HFFc6 (cell line): ENCODE measurements at places on chromosomes 3 and 15.

GRCh38 chr3:156291272-156292123, 171.1 kb downstream of the KCNAB1 start:
- H3K4me1 ChIP-seq, result no peaks in the 10 kb centered on the region
- H3K27ac ChIP-seq, result no peak overlapping the region
- H3K4me3 ChIP-seq, result no peak overlapping the region

DNA sequence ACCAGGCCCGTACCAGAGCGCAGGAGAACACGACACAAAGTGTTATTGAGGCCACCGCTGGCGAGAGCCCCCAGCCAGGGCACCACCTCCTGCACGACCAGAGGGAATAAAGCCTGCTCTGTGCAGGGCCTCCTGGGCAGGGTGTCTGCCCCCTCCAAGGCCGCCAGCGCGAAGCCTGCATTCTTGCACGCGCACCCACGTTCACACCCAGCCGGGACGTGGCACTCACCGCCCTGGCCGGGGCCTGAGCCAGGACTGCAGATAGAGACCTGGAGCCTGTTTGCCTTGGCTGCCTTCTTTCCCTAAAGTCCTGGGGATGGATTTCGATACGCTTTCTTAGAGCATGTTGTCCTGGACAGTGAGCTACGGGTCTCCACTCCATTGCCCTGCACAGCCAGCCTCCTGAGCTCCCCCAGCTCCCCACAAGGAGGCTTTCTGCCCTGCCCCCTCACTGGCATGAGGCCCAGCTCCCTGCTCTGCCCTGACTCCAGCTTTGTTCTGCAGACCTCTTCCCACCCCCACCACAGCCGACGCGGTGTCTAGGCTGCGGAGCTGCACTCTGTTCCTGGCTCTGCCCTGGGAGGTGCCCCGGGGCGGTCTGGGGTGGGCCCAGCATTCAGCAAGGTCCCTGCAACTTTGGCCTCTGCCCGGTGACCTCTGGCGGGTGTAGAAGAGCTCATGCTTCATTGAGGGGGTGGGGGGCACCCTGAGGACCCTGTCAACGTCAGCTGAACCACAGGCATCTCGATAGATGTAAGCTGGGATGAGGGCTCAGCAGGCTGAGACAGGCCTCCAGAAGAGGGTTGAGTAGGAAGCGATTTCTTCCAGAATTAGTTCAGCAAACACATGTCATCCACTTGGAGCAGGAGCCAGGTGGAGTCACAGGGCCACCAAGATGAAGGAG, 145.0 kb downstream of the LRRK1 start:
- DNase-seq, result no peak
- H3K36me3 ChIP-seq, result peaks cover 10% of the 10 kb centered on the region
- no peak overlapping the region for H3K27ac ChIP-seq
- no peak overlapping the region for H3K4me3 ChIP-seq
- no peaks in the 10 kb centered on the region; the same call in 1 of the 2 replicates for H3K27me3 ChIP-seq

DNA sequence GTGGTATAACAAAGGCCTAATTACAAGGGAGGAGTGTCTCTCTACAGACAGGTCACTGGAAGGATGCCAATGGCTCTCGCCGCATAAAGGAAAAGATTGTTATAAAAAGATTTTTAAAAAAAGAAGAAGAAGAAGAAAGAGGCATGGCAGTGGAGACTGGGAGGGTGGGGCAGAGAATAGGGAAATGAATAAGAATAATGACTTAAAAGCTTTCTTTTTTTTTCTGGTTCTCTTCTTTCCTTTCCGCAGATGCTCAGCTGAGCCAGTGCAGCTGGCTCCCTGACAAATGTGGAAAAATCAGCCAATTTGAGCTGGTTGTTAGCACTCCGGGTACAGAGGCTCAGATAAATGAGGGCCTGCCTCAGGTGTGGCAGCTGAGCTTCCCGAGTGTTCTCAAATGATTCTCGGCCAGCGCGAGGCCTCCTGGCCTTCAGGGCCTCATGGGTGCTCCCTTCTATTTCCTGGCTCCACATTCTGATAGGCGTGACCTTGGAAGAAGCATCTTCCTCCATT, 234.1 kb downstream of the RORA start:
- no peaks in the 10 kb centered on the region for H3K36me3 ChIP-seq
- no peak overlapping the region for H3K27ac ChIP-seq
- no peak overlapping the region for H3K4me3 ChIP-seq
- no peaks in the 10 kb centered on the region for H3K27me3 ChIP-seq
- peaks cover 38% of the 10 kb centered on the region for H3K4me1 ChIP-seq
- DNase-seq, result no peak

- no peak overlapping the region for H3K27ac ChIP-seq
- H3K36me3 ChIP-seq, result peaks cover 6% of the 10 kb centered on the region; the same call in 1 of the 2 replicates
- H3K4me3 ChIP-seq, result no peak overlapping the region
- DNase-seq, result no peak
- peaks cover 22% of the 10 kb centered on the region for H3K27me3 ChIP-seq
Measured at GRCh38 chr15:88748081-88748480, 55.2 kb upstream of the ACAN start.
